ENCODE measurements at places on chromosomes 12 and 14.

DNA sequence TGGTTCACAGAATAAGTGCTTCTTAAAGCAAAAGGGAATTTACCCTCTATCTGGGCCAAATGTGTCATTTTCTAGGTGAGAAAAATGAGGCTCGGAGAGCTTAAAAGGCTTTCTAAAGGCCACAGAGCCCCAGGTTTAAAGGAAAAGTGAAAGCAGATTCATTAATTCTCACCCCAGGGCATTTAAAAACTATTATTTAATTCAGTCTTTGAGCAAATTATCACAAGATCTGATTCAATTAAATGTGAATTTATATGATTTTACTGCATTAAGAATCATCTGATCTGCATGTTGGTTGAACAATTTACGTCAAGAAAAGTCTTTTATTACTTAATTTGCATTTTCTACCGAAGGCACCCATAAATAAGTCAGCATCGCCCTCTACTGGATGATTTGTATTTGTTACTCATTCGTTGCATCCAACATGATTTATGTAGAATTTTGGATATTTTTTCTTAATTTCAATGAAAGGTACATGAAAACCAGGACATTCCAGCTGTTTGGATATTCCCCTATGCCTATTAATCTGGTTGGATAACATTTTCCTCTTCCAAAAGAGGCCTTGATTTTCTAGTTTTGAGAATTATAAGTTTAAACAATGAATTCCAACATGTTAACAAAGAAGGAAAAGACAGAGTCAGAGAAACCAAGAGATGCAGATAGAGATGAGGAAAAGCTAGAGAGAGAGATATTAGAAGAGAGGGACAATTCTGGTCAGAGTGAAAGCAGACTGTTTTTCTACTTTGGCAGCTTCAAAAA is 19.1 kb upstream of the DHRS7 start:
- DNase-seq, result peak; percentile 76
- H3K4me3 ChIP-seq, result peak overlapping the region; percentile 48
- H3K27me3 ChIP-seq, result no peaks in the 10 kb centered on the region
- H3K4me1 ChIP-seq, result no peaks in the 10 kb centered on the region
- no peaks in the 10 kb centered on the region for H3K36me3 ChIP-seq

DNA sequence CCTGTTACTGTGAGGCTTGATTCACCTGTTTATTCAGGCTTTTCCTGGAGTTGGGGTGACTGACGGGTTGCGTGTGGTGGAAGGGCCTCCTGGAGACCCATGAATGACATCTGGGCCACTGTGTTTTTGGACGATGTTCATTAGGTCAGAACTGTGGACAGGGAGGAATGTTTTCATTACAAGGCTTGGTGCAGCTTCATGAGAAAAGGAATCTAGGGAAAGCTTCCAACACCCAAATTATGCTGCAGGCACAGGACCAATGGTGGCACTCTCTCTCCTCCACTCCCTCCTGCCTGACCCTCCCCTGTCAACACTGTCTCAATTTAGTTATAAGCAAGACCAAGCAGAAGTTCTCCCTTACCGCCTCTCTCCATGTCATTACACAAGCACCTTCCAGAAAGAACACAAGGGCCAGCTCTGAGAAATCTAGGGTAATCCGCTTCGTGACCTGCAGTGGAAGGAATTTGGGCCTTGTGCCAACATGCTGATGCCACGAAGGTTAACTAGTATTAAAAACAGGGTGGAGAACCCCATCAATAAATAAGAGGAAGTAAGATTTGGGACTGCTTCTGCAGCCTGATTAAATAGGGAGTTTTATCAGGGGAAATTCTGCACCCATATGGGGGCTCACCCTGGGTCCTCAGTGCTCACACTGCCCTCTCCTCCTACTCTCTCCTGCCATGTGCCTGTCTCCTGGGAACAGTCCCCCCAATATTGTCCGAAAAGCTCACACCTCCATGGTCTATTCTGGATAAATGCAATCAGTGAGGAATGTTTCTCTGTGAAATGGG is 200.3 kb downstream of the KTN1 start:
- no peaks in the 10 kb centered on the region for H3K27me3 ChIP-seq
- H3K36me3 ChIP-seq, result no peaks in the 10 kb centered on the region
- no peak overlapping the region for H3K27ac ChIP-seq
- no peaks in the 10 kb centered on the region for H3K4me1 ChIP-seq

GRCh38 chr12:93974252-93974651 is 174.1 kb upstream of the PLXNC1 start:
- H3K36me3 ChIP-seq, result no peaks in the 10 kb centered on the region
- no peaks in the 10 kb centered on the region for H3K27me3 ChIP-seq
- no peak overlapping the region for H3K4me3 ChIP-seq

DNA sequence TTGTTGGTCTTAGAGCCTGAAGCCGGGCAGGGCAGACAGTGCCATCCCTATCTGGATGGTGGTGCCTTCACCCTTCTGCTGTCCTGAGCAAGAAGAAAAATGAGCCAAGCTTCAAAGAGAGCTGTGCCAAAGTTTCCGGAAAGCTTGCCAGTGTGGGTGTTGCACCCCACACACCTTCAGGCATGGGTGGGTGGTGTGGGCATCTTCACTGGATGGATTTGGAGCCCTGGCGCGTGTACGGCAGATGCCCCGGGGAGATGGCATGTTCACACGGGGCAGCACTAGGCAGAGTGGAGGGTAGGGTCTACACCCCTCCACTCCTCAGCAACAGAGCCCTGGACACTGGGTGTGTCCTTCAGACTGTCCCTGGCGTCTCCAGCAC is 33.0 kb downstream of the PACS2 start:
- no peak overlapping the region for H3K4me3 ChIP-seq
- H3K4me1 ChIP-seq, result peaks cover 4% of the 10 kb centered on the region
- H3K27ac ChIP-seq, result no peak overlapping the region

DNA sequence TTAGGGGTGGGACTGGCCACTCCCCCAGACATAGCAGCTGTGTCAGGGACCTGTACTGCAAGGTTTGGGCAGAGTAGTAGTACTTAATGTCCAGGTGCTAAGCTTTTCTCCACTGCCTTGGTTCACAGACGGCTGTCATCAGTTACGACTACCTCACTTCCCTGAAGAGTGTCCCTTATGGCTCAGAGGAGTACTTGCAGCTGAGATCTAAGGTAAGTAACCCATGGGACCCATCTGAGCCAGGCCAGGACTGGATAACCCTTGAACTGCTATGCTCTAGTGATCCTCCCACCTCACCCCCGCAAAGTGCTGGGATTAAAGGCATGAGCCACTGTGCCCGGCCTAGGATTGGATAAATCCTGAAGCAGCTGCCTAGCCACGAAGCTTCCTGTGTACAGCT is 22.4 kb downstream of the ADCK1 start:
- H3K4me3 ChIP-seq, result no peak overlapping the region
- no peaks in the 10 kb centered on the region for H3K27me3 ChIP-seq
- no peak overlapping the region for H3K27ac ChIP-seq
- no peaks in the 10 kb centered on the region for H3K4me1 ChIP-seq

DNA sequence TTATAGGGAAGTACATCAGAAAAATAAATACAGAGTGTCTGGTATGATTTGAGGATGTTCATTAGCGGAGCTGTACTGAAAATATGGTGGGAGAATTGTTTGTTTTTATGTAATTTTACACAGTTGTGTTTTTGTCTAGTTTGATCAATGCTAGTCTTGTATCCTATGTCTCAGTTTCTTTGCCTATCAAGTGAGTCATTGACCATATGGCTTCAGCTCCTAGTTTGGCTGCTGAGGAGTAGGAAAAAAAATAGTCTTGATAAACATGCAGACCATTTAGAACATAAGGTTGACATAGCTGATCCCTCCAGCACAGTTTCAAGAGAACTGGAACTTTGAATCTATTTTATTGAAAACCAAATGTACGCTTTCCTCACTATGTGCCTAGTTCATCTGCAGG is 1292.1 kb upstream of the FLRT2 start:
- no peak overlapping the region for H3K27ac ChIP-seq
- no peak for DNase-seq
- H3K27me3 ChIP-seq, result no peaks in the 10 kb centered on the region
- H3K4me1 ChIP-seq, result no peaks in the 10 kb centered on the region

- DNase-seq, result no peak
Observed at GRCh38 chr12:124684971-124685688, 117.7 kb upstream of the NCOR2 start.

DNA sequence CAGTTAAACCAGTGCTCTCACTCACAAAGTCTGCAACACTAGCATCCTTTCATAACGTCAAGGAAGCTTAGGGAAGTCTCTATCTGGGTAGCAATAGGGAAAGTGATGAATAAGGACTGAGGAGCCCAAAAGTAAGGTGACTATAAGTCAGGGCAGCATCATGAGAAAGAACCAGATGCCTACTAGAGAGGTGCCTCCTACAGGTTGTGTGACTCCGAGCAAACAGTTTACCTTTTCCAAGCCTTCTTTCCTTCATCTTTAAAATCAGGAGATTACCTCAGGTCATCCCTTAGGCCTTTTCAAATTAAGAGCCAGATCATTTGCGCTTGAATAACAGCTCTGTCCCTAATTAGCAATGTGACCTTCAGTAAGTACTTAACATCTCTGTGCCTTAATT is 40.2 kb downstream of the RTN1 start:
- H3K27ac ChIP-seq, result no peak overlapping the region
- H3K27me3 ChIP-seq, result no peaks in the 10 kb centered on the region
- H3K4me1 ChIP-seq, result no peaks in the 10 kb centered on the region
